ENCODE measurements at places on chromosomes 11 and 22.
A peak's percentile ranks its signal among the peaks of the same experiment; 100 is the strongest.

GRCh38 chr11:44277196-44278090 is 32.5 kb downstream of the ALX4 start:
- no peak for DNase-seq

DNA sequence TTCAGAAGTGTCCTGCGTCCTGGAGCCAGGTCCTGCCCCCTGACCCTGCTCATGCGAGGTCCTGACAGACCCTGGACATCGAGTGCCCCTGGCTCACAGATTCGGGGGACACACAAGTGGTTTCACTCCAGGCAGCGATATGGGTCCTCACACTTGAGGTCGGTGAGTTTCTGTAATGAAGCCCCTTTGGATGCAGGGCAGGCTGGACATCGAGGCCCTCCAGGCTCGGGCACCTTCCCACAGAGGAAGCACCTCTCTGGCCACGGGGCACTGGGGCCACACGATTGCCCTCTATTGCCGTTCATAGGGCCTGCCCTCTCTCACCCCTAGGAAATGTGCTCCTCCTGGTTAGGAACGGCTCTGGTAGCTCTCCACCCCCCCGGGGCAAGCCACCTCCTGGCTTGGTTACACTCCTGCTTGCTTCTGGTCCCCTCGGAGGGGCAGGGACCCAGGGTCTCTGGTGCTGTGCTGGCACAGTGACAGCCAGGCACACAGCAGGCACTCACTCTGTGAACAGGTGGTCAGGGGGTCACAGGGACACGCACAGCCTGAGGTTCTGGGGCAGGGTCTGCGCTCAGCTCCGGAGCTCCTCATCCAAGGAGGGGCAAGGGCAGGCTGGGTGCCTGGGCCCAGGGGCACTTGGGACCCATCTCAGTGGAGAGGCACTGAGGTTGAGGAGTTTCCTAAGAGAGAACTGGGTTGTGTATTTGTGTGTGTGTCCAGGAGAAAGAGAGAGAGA is 907.7 kb downstream of the BRD1 start:
- DNase-seq: no peak

DNA sequence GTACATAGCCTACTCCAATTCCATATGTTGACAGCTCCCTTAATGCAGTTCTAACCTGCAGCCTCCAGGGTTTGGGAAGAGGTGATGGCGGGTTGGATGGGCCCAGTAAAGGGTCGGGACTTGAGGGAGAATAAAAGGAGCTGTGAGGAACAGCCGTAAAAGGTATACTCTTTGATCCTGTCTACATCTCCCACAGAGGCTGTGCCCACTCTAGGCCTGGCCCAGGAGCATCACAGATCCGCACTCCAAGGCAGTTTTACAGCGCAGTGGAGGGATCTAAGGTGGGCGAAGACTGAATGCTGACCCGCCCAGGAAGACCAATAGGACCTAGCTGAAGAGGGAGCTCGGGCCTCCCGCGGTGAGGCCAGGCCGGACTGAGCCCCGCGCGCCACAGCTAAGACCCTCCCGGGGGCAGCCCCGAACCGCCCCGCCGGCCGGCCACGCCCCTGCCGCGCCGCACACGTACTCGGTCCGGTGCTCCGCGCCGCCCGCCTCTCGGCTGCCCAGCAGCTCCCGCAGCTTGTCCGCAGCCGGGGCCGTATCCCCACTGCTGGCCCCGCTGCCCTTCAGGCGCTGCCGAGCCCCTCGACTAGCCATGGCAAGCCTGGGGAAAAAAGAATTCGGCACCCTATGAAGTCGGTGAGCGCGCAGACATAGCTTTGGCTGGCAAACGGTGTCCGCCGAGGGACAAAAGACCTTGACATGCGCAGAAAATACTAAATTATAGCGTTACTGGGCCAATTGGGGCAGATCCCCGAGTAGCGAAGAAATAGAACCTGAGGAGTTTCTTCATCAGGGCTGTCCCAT is at the start of gene ALG9:
ALG9 (minus strand) TSS at position 696 of the 807 bp plus-strand sequence; CDS start at position 597, 99 bp downstream.
- peak; percentile 92 for DNase-seq

GRCh38 chr11:65411681-65412070 is 10.9 kb upstream of the NEAT1 start:
- no peak for DNase-seq

GRCh38 chr11:19952116-19952605 is 208.1 kb downstream of the DBX1 start:
- no peak for DNase-seq

- DNase-seq: no peak
These were observed 34.7 kb upstream of the PRR5 start for GRCh38 chr22:44667276-44667675.

GRCh38 chr11:61138935-61139334 is 22.3 kb downstream of the VPS37C start:
- DNase-seq: no peak

- DNase-seq: peak; percentile 91
These were observed 27.3 kb downstream of the MARK2 start for GRCh38 chr11:63866211-63866610.

DNA sequence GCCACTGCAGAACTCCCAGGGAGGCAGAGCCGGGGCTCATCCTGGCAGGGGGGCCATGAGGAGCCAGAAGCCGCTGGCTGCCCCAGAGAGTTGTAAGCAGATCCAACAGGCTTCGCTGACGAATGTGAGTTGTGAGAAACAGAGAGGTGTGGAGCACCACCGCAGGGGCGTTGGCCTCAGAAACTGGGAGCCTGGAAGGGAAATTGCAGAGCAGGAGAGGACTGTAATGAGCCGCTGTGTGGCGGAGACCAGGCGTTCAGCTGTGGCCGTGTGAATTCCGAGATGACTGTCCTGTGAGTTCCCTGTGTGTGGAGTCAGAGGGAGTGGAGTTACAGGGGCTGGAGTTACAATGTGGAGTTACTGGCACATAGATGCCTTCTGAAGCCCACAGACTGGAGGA is 27.7 kb upstream of the ETS1 start:
- DNase-seq: no peak

GRCh38 chr11:104001561-104002056 is 34.8 kb upstream of the DDI1 start:
- DNase-seq: no peak

GRCh38 chr11:28581286-28582242 is 473.4 kb downstream of the METTL15 start:
- no peak for DNase-seq

GRCh38 chr22:44108076-44108475 is 72.6 kb upstream of the PARVG start:
- DNase-seq: no peak

DNA sequence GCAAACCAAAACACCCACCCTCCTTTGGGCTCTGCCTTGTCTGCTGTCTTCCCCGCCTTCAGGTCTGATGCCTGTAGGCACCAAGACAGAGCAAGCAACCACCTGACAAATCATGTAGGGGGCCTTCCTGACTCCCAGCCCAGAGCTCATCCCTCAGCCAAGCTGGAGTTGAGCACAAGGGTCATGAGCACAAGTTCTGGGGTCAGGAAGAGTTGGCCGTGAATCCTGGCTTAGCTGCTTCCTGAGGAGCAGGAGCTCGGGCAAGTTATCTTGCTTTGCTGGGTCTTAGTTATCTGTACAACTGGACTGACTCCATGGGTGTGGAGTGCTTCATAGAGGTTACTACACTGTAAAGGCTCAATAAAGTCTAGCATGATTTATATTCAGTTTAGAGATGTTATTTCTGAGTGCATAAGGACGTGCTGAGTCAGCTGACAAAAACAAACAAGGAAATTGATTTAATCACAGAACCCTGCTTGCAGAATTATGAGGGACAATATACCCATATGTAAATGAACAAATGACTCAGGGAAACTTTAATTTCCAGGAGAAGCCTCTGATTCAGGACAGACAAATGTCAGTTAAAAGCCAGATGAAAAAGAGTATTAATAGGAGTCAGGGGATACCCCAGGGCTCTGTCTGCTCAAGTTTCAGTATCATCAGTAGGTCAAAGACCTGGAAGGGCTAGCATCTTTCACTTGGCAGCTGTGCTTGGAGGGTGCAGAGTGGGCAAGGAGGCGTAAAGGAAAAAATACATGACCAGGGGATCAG is 15.0 kb upstream of the APOA1 start:
- peak; percentile 40 for DNase-seq

DNA sequence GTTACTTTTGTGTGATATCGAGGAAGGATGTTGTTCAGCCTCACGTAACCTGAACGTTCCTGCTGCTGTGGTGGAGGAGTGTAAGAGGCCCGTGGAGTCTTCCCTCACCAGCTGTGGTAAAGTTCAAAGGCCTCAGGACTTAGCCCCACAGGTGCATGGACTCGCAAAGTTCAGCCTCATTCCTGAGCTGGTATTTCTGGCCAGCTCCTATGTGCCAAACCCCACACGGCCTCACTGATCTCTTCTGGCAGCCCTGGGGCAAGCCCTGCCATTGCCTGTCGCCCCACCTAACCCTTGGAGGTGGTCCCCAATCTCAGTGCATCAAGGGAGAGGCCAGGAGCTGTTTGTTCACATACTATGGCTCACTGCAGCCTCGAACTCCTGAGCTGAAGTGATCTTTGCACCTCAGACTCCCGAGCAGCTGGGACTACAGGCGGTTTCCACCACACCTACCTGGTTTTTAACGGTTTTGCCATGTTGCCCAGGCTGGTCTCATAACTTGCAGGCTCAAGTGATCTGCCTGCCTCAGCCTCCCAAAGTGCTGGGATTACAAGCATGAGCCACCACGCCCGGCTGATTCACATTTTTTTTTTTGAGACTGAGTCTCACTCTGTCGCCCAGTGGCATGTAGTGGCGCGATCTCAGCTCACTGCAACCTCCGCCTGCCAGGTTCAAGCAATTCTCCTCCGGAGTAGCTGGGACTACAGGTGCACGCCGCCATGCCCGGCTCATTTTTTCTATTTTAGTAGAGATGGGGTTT is 2.2 kb downstream of the PHRF1 start:
- DNase-seq: no peak

DNA sequence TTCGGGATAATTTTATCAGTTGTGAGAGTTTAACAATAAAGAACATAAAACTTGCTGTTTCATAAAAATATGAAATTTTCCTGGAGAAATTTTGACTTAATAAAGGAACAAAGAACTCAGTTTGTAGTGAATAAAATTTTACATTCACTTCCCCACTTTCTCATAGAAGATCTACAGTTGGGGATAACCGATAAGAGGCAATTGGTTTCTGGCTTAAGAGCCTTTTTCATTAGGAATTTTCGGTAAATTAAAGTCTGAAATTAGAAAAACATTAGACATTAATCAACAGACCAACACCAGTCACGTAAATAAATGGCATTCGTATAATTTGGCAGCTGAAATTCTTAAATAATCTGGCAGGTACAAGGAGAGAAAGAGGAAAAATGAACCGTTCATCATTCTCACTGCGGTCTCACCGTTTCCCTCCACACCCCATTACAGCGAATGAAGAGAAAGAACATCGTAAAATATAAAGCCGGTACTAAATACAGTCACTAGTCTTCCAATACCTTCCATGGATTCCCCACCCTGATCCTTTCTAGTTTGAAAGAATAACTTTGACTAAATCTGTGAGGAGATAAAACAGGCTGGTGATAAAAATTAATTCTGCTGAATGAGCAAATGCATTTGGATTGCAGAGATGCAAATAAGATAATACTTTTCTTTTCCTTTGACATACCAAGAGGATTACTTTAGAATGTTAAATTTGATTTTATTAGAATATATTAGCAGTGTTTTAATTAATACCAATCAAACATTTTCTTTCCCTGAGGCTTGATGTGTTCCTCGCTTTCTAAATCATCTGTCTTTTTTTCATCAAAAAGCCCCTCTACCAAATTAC is 19.5 kb downstream of the BLID start:
- DNase-seq: no peak

DNA sequence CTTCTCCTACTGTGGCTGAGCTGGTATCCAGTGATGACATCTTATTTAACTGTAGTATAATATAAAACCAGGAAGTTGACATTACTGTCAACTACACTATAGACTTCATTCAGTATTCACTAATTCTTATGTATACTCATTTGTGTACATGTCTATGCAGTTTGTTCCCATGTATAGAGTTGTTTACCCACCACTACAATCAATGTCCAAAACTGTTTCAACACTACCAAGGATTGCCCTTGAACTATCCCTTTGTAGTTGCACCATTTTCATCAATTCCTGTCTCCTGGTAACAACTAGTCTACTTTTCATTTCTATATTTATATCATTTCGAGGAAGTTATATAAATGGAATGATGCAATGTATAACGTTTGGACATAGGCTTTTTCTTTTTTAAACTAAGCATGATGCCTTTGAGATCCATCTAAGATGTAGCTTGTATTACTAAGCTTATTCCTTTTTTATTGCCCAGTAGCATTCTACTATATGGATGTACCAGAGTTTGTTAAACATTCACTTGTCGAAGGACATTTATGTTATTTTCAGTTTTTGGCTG is 39.2 kb downstream of the TMEM135 start:
- no peak for DNase-seq

- DNase-seq: no peak
These were observed 33.0 kb upstream of the TOP3B start for GRCh38 chr22:22015631-22016030.

DNA sequence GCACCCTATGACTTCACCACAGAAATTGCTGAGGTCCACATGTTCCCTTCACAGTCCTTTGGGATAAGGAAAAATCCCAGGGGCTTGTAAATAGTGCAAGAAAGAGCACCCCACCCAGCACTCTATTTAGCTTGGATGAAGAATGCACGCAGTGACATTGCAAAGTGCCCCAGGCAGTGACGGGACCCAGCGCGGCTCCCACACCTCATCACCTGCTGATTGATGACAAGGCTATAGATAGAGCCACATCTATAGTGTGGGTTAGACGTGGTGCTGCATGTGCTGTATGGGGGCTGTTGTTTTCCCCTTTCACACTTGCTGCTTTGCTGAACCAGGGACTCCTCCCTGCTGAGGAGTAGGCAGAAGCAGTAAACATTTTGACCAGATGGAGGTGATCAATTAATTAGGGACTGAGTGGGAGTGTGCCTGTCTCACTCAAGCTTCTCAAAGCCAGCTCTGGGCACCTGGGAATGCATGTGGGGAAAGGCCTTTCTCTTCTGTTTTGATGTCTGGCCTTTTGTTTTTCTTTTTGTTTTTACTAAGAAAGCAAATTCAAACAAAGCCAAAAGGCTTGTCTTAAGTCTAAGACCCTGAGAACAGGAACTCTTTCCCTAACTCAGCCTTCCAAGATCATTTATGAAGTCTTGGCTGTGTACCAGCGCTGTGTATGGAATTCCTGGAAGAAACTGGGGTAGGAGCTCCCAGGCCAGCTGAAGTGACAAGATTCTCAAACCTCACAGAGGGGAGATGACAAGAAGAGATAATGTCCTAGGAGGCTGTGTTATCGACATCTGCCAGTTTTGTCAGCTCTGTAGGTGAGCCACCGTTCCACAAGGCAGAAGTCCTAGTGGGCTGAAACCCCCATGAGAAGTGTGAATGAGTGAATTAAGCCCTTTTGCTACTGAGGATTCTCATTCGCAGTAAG is 219.7 kb downstream of the BARX2 start:
- no peak for DNase-seq

GRCh38 chr22:41939981-41940831 is 6.7 kb downstream of the CENPM start:
- DNase-seq: peak; percentile 99

- no peak for DNase-seq
These were observed 2.9 kb downstream of the PGR start for GRCh38 chr11:101126551-101127196.
